ENCODE measurements at places on chromosomes 3 and 15.
A peak's percentile ranks its signal among the peaks of the same experiment; 100 is the strongest.

- H3K36me3 ChIP-seq: no peaks in the 10 kb centered on the region
- peaks cover 46% of the 10 kb centered on the region for H3K27me3 ChIP-seq
- H3K4me3 ChIP-seq: peak overlapping the region; percentile 52
- no peak overlapping the region for H3K27ac ChIP-seq
- peak; percentile 49 for DNase-seq
- peaks cover 4% of the 10 kb centered on the region for H3K4me1 ChIP-seq
Observed at GRCh38 chr15:48190932-48191573, 412 bp upstream of the CTXN2 start.

DNA sequence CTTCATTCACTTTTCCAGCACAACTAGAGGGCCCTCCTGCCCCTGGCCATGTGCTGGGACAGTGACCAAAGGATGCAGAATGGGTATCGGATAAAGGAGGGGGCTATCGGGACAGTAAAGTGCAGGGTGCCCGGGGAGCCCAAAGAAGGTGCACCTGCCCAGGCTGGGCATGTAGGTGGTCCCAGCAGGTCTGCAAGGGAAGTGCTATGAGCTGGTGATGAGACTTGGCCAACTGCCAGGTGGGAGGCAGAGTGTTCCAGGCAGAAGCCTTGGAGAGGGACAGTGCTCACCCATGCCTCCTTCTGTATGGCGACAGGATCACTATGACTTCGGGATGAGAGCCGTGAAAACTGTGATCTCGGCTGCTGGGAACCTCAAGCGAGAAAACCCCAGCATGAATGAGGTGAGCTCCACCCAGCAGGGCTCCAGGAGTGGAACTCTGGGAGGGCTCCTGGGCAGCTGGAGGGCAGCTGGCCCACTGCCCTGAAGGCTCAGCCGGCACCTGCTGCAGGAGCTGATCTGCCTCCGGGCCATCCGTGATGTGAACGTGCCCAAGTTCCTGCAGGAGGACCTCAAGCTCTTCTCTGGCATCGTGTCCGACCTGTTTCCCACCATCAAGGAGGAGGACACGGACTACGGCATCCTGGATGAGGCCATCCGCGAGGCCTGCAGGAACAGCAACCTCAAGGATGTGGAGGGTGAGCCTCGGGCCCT, 48.4 kb downstream of the DNAH1 start:
- no peak overlapping the region for H3K27ac ChIP-seq
- peaks cover 3% of the 10 kb centered on the region for H3K36me3 ChIP-seq
- DNase-seq: no peak

DNA sequence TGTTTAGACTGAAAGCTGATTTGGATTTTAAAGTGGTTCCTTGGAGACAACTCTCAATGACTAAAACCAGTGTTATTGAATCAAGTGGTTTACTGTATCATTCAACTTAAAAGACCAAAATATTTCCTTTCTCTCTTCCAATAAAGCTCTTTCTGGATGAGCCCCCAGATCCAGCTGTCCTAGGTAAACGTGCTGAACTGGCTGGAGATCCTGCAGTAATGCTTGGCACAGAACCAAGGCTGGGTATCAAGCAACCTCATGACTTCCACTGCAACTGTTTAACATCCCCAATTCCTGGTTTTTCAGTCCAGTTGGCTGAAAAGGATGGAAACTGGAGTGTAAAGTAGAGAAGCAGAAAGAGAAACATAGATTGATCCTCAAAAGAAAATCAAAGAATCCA, 28.9 kb downstream of the SEC22C start:
- H3K4me1 ChIP-seq: peaks cover 16% of the 10 kb centered on the region
- H3K4me3 ChIP-seq: no peak overlapping the region
- DNase-seq: no peak
- H3K27ac ChIP-seq: no peak overlapping the region
- no peaks in the 10 kb centered on the region for H3K27me3 ChIP-seq

DNA sequence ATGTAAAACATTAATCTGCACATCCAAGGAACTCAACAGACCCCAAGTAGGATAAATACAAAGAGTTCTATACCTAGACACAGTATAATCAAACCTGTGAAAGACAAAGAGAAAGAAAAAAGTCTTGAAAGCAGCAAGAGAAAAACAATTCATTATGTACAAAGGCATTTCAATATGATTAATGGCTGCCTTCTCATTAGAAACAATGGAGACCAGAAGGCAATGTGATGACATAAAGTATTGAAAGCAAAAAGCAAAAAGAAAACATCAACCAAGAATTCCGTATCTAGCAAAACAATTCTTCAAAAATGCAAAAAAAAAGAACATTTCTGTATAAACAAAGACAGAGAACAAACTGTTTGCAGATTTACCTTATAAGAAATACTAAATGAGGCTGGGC, 81.1 kb downstream of the XXYLT1 start:
- no peak overlapping the region for H3K4me3 ChIP-seq
- DNase-seq: no peak
- peaks cover 41% of the 10 kb centered on the region for H3K4me1 ChIP-seq

- no peaks in the 10 kb centered on the region for H3K27me3 ChIP-seq
- no peak for DNase-seq
- peaks cover 11% of the 10 kb centered on the region for H3K36me3 ChIP-seq
- H3K27ac ChIP-seq: no peak overlapping the region
- H3K4me1 ChIP-seq: peaks cover 40% of the 10 kb centered on the region
Observed at GRCh38 chr3:123571973-123572365, 12.9 kb downstream of the HACD2 start.

DNA sequence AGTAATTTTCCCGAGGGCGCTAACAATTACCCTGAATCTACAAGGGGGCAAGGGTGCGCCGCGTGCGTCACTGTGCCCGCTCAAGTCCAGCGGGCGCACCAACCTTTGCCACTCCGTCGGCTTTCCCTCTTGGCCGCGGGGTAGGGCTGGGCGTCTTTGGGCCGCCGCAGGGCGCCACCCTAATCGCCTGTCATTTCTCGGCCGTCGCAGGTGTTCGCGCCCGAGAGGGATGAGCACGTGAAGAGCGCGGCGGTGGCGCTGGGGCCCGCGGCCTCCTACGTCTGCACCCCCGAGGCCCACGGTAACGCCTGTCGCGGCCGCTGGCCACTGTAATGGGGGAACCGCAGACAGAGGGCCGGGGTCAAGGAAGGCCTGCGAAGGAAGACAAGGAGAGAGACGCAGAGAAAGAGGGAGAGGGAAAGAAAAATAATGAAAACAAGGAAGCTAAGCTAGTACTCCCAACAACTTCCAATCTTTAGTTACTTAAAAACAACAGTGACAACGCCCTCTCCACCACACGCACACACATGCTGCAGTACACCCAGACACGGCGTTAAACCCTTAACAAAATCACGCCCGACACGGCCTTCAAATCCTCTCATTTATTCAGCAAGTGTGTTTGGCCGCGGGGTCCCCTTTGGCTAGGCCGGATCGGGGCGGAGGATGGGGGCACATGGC, 3.8 kb downstream of the SKOR1 start:
- H3K4me3 ChIP-seq: peak overlapping the region; percentile 20
- H3K36me3 ChIP-seq: no peaks in the 10 kb centered on the region
- no peak for DNase-seq
- H3K27me3 ChIP-seq: peaks cover 74% of the 10 kb centered on the region

- H3K4me3 ChIP-seq: no peak overlapping the region
- H3K36me3 ChIP-seq: no peaks in the 10 kb centered on the region
- H3K27ac ChIP-seq: no peak overlapping the region
- no peak for DNase-seq
- H3K4me1 ChIP-seq: no peaks in the 10 kb centered on the region
Observed at GRCh38 chr3:5347486-5347885, 160.0 kb downstream of the EDEM1 start.

DNA sequence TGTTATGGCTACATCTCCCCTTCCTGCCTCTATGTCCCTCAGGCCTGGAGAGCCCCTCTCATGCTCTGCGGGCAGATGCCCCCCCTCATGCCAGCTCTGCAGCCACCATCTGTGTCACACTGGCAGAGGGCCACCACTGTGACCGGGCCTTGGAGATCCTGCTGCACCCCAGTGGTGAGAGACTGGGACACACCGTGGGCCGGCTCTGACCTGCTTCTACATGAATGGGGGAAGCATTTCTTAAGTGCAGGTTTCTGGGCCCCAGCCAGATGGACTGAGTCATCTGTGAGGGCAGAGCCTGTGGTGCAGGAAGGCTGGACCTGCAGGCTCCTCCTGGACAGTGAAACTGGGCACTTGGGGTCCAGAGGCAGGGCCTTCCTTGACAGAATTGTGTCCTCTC, 4.8 kb downstream of the VWA5B2 start:
- peaks cover 7% of the 10 kb centered on the region for H3K4me1 ChIP-seq
- H3K27me3 ChIP-seq: peaks cover 25% of the 10 kb centered on the region
- no peaks in the 10 kb centered on the region for H3K36me3 ChIP-seq
- no peak overlapping the region for H3K4me3 ChIP-seq
- DNase-seq: no peak

DNA sequence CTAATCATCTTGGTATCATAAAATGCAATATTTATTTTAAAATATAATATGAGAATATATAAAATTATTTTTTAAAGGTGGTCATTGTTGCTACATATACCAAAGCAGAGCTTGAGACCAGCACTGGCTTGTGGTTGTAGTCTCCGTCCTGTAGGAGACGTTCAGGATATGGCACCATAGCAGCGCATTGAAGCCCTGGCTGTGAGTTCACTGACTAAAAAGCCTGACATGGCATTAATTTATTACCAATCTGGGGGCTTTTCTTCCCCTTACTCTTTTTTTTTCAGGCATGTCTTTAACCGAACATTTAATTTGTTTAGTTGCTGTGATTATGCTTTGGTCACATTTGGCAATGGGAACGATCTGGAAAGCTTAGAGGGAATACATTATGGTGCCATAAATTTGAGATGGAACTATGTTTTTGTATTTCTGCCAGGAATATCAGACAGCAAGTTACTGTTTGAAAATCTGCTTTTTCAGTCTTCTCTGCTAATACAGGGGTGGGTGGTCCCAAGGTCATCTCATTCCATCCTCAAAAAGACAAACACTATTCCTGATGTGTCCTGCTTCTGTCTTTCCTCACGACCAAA, 108.5 kb downstream of the ZIC4 start:
- no peak overlapping the region for H3K4me3 ChIP-seq
- no peak overlapping the region for H3K27ac ChIP-seq
- H3K36me3 ChIP-seq: no peaks in the 10 kb centered on the region
- no peaks in the 10 kb centered on the region for H3K27me3 ChIP-seq
- no peaks in the 10 kb centered on the region for H3K4me1 ChIP-seq
- no peak for DNase-seq

- no peak for DNase-seq
- no peaks in the 10 kb centered on the region for H3K36me3 ChIP-seq
- no peaks in the 10 kb centered on the region for H3K4me1 ChIP-seq
- no peaks in the 10 kb centered on the region for H3K27me3 ChIP-seq
Observed at GRCh38 chr15:23787346-23788105, 100.4 kb upstream of the NDN start.

DNA sequence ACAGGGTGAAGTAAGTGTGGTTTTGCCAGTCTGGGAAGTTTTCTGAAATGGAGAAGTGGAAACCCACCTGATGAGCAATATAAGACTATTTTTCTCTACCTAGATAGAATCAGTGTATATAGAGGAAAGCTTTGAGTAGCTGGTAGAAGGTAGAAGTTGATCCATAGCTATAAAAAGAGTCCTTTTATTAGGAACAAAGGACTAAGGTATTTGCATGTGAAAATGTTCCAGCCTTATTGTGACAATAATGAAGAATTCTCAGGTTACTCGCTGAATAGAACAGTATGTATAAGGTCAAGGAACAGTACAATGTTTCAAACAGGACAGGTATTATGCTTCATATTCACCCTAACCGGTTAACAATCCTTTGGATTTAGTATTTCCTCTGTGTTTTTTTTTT, 972.2 kb downstream of the OTOL1 start:
- no peaks in the 10 kb centered on the region for H3K36me3 ChIP-seq
- no peak overlapping the region for H3K4me3 ChIP-seq
- H3K27ac ChIP-seq: no peak overlapping the region
- no peaks in the 10 kb centered on the region for H3K27me3 ChIP-seq
- no peak for DNase-seq

DNA sequence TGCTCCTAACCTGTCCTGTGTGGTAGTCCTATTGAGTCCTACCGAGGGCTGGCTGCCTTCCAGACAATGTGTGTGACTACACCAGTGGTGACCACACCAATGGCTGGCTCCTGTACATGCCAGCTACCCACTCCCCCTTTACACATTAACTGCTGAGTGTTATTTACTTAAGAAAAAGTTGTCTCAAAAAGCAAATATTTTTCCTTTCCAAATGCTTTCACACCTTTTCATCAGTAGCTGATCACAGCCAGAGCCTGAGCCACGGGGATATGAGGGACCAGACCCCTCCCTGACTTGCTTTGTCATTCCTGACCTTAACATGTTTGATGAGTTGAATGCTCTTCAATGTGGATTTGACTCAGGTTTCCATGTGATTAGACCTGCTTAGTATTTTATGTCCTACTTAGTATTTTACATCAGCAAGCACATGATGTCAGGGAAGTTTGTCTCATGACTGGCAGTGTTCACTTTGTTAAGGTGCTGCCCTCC, 29.6 kb upstream of the GREM1 start:
- H3K27ac ChIP-seq: no peak overlapping the region
- no peaks in the 10 kb centered on the region for H3K36me3 ChIP-seq
- H3K4me3 ChIP-seq: no peak overlapping the region
- no peak for DNase-seq
- H3K4me1 ChIP-seq: peaks cover 4% of the 10 kb centered on the region
- peaks cover 3% of the 10 kb centered on the region for H3K27me3 ChIP-seq

- DNase-seq: no peak
- no peak overlapping the region for H3K27ac ChIP-seq
- H3K27me3 ChIP-seq: peaks cover 5% of the 10 kb centered on the region
- H3K4me3 ChIP-seq: no peak overlapping the region
Observed at GRCh38 chr15:50786871-50787270, 21.4 kb upstream of the SPPL2A start.

DNA sequence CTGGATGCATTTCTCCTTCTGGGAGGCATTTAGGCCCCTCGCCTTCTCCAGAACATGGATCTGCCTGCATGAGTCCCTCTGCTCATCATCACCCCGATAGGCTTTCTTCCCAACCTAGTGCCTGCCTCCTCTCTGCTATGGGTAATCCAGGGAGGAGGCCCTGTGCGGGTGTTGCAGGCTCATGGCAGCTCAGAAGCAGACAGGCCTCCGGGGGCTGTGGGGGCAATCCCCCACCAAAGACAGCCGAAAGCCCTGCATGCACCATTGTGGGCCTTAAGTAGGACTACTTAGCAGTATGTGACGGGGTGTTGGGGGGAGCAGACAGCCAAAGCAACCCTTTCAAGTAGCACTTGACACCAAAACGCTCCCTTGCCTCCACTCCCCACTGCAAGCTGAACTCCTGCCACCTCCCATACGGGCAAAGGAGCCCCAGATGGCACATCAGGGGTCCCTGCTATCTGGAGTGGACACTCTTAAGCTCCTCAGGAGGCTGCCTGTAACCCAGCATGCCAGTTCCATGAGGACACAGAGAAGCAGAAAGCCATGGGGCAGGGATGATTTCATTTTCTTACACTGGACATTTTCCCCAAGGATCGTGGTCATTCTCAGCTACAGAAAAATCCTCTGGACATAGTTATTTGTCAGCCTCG, 98.8 kb upstream of the HACD2 start:
- H3K4me1 ChIP-seq: no peaks in the 10 kb centered on the region
- H3K27me3 ChIP-seq: peaks cover 5% of the 10 kb centered on the region
- DNase-seq: no peak
- no peak overlapping the region for H3K27ac ChIP-seq

Measured in activated naive CD8-positive, alpha-beta T cell treated with anti-CD3 and anti-CD28 coated beads, Interleukin-2, amount 50 U/mL, for 24 hours (primary cell).